ENCODE measurements at places on chromosomes 12 and 14.
A peak's percentile ranks its signal among the peaks of the same experiment; 100 is the strongest.

DNA sequence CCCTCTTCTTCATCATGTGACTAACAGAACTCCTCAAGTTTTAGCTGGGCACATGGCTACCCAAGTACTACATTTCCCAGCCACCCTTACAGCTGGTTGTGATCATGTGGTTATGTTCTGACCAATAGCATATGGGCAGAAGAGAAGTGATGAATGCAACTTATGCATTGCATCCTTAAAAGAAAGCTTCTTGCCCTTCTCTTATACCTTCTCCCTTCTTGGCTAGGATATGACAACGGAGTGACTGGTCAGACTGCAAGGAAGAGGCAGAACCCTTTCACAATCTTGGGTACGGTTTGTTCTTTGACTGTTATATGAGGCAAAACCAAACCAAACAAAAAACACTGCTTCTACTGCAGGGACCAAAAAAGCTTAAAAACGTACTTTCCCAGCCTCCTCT is 66.5 kb upstream of the MAX start:
- no peak for DNase-seq

GRCh38 chr12:6265038-6265405 is 45.5 kb upstream of the PLEKHG6 start:
- no peak for DNase-seq

DNA sequence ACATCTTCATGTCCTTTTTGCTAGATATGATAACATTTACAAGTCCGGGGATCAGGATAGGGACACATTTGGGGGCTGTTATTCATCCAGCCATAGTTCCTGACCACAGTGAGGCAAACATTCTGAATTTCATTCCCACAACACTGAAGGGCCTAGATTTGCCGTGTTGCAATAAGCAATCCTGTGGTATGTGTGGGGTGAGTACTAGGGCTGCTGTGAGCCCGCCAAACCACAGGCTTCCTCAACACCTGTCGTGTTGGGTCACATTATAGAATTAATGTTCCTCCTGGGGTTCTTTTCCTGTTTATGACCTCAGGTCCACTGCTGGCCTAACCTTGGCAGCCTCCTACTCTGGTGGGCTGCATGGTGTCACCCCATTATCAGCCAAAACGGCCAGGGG is 119.2 kb downstream of the TBC1D30 start:
- DNase-seq = no peak

DNA sequence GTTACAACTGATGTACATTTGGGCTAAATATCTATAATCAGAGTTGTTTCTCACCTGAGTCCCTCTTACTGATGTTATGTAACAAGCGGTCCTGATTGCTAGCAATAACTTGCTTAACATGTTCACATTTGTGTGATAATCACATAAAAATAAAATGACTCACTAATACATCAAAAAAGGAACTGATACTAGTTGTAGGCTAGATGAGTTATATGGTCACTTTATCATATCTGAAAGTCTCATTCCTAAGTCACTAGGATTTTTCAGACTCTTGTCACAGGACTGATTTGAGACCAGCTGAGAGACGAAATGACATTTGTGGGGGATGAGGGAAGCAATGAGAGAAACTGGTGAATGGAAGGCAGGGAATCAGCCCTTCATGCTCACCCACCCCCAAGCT is 34.3 kb downstream of the NKX2-1 start:
- DNase-seq = no peak

DNA sequence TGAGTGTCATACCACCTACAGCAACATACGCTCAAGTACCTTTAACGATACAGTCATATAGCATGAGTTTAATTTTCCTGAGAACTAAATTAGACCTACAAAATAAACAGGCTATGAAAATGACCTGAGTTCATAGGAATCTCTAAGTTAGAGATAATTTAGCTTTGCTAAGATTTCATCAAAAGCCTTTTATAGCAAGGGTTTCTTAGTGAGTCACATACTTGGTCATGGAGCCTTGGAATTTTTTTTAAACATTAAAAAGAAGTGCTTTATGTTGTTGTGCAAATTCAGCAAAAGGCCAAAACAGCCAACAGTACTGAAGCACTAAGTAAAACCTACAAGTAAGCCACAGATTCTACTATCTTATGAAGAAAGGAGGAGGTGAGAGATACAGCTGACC is 93.6 kb upstream of the FERMT2 start:
- DNase-seq = no peak

- no peak for DNase-seq
Observed at GRCh38 chr12:131434208-131435125, 276.4 kb upstream of the SFSWAP start.

DNA sequence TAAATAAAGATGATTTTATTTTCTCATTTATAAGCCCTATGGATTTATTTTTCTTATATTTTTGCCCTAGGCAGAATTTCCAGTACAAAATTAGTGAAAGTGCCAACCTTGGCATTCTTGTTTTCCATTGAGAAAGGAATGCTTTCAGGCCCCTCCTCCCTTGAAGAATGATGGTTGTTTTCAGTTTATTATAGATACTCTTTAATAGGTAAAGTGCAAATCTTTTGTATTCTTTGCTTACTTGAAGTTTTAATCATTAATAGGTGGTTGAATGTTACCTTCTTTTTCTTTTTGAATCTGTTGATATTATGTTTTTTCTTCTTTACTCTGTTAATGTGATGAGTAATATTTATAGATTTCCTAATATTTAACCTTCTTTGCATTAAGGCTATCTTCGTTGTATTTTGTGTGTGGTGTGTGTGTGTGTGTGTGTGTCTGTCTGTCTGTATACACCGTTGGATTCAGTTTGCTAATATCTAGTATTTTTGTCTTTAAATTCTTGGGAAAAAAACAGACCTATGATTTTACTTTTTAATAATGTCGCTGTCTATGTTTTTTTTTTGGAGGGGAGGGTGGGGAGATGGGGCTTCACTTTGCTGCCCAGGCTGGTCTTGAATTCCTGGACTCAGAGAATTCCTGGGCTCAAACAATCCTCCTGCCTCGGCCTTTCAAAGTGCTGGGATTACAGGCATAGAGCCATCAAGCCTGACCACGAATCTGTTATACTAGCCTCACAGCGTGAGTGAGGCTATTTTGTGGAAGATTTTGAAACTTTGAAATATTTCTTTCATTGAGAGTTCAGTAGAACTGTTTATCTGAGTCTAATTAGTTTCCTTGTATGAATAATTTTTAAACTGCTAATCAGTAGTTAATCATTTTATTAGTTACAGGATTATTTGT is 13.5 kb downstream of the SRGAP1 start:
- DNase-seq = no peak

DNA sequence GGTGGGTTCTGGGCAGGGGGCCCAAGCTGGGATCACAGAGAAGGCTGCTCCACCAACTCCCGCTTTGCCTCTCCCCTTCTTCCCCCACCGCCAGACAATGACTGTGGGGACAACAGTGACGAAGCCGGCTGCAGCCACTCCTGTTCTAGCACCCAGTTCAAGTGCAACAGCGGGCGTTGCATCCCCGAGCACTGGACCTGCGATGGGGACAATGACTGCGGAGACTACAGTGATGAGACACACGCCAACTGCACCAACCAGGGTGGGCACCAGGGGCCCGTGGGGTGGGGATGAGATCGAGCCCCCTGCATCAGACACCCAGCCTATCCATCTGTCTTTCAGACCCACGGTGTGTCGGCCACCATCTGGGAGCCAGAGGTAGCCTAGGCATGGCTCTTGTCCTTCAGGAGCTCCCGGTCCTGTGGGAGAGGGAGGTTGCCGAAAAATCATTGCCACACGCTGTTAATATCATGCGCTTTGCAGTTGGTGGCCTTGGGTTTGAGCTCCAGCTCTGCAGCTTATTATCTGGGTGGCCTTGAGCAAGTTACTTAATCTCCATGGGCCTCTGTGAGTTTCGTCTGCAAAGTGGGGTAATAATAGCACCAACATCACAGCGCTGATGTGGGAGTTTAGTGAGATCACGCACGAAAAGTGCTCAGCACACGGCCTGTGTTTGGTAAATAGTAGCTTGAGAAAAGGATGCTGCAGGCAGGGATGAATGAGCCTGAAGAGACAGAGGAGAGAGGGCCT is 21.8 kb upstream of the LRP1-AS start:
- no peak for DNase-seq

DNA sequence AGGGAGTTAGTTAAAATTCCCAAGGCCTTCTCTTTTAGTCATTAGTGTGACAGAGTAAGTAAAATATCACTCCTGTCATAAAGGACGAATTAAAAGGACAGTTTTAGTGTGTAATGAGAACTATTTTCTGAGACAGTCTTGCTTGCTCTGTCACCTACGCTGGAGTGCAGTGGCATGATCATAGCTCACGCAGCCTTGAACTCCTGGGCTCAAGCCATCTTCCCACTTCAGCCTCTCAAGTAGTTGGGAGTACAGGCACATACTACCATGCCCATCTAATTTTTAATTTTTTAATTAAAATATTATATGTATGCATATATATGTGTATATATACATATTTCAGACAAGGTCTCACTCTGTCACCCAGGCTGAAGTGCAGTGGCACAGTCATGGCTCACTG is 17.2 kb downstream of the KLC1 start:
- DNase-seq = no peak

GRCh38 chr14:79728331-79728730 is 483.0 kb downstream of the DIO2 start:
- DNase-seq = no peak

GRCh38 chr12:113845900-113846674 is 120.0 kb downstream of the RBM19 start:
- no peak for DNase-seq

DNA sequence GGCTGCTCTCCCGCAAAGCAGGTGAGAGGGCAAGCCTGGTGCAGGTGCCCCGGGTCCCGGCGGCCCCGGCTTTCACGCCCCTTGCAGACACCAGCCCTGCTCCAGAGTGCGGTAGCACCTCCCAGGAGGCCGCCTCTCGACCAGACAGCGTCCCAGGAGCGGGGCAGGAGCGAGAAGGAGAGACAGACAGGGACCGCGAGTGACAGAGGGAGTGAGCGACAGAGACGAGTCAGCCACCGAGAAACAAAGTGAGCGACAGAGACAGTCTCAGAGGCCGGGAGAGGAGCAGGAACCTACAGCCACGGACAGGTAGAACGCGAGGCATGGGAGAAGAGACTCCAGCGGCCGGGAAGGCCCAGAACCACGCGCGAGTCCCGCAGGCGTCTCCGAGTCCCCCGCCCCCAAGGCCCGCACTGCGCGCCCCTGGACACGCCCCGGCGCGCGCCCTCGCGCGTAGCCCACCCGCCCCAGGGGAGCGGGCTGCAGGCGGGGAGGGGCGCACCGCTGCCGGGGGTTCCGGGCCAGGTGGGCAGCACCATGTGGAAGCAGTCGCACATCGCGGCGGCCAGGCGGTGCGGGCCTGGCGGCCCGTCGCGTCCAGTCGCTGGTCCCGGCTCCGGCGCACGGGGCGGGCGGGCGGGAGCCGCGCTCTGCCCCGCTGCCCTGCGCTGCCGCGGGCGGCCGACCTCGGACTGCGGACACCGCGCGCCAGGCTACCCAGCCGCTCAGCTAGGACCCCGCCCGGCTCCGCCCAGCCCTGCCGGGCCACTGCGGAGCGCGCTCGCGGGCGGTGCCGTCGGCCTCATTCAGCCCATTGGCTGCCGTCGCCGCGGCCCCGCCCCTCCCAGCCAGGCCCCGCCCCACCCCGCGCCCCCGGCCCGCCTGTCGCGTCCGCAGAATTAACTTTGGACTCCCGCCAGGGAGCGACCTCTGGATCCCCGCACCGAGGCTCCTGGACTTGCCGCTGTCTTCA is at the start of gene AHNAK2:
TSS of gene AHNAK2 (minus strand) at position 694 of the 973 bp plus-strand sequence. CDS start at position 557, 137 bp downstream.
- peak; percentile 90 for DNase-seq

- peak; percentile 87 for DNase-seq
Observed at GRCh38 chr12:6927379-6928021, at the start of gene ATN1. ATN1 (plus strand) TSS chr12:6927959; CDS start chr12:6934002, 6,043 bp downstream.

DNA sequence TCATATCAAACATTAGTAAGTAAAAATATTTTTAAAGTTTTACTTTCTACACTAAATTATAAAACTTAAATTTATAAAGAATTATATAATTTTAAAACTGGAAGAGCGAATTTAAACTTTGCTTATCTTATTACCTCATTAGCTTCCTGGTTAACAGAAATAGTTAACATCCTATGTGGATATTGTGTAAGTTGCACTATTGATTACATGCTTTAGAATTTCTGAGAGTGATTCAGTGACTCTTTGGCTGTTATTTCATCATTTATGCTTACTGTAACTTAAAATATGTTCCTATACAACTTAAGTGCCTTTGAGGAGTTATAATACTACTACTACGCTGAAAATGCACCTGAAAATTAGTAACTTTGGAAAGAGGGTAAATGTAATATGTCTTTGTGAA is 101.4 kb downstream of the FOXA1 start:
- no peak for DNase-seq

DNA sequence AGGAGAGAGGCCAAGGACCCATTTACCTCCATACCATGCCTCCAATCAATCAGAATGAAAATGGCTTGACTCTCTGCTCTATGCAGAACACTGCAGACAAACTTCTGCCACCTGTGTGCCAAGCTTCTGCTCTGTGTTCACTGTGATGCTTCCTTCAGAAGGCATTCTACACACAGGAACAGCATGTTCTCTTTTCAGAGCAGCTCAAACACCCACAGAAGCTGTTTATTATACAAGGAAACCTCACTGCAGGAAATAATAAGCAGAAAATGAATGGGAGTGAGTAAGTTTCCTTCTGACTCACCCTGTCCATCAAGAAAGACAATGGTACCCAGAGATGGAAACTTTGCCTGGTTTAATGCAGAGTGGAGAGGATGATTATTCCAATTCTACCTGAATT is 2.4 kb upstream of the ESR2 start:
- no peak for DNase-seq

DNA sequence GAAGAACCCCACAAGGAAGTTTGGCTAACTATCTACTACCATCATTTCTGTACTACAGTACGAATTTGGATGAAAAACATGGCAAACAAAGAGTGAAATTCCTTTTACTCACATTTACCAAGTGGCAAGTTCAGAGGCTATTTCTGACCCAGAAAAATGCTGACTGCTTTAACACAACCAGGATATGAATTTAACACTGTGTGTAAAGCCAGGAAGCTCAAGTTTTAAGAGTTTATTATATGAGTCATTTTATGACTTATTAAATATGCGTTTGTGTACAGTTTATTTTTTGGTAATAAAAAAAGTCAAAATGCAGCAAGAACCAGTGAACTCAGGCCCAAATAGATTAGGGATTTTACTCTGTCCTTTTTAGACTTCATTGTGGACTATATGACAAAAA is 58.4 kb upstream of the STAC3 start:
- no peak for DNase-seq

DNA sequence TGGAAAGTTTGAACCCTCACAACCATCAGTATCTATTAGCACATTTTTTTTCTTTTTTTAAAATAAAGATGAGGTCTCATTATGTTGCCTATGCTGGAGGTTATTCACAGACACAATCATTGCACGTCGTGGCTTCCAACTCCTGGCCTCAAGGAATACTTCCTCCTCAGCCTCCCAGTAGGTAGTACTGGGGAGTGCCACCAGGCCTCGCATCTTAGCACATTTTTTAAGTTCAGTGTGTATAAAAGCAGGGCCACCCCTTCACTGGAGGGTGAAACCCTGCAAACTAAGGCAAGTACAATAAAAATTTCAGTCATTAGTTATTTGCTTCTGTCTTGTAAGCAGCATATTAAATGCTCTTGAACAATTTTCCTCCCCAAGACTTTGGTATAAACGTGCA is 114.2 kb upstream of the SINHCAF start:
- no peak for DNase-seq
